ENCODE measurements at places on chromosomes 11 and 22.

GRCh38 chr22:28241656-28242290, 322.7 kb upstream of the PITPNB start:
- no peak for DNase-seq

DNA sequence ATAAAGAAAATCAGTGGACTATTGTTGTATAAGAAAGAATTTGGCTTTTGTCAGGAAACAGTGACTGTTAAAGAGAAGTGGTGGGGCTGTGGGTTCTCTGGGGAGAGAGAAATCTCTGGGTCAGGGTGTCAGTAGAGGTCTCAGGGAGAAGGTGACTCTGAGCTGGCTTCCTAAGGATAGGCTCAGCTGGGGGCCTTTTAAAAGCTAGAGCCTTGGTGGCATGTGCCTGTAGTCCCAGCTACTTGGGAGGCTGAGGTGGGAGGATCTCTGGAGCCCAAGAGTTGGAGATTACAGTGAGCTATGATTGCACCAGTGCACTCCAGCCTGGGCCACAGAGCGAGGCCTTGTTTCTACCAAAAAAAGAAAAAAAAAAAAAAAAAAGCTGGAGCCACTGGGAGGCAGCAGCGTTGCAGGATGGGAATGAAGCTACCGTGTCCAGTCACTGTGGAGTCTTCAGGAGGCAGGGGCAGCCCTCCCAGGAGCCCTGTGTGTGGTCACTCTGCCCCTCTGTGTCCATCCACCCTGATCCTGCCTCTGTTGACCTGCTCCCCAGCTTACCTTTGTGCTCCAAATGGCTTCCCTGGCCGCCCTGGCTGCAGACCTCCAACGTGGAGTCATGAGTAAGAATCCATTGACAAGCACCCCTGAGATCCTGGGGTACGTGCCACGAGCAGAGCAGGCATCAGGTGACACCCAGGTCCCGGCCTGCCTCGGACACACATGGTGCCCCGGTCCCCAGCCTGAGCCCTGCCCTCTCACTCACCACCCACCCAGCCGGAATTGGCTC, 5.4 kb upstream of the MIF start:
- DNase-seq = no peak

GRCh38 chr11:134261626-134262488, 8.5 kb downstream of the ACAD8 start:
- no peak for DNase-seq

DNA sequence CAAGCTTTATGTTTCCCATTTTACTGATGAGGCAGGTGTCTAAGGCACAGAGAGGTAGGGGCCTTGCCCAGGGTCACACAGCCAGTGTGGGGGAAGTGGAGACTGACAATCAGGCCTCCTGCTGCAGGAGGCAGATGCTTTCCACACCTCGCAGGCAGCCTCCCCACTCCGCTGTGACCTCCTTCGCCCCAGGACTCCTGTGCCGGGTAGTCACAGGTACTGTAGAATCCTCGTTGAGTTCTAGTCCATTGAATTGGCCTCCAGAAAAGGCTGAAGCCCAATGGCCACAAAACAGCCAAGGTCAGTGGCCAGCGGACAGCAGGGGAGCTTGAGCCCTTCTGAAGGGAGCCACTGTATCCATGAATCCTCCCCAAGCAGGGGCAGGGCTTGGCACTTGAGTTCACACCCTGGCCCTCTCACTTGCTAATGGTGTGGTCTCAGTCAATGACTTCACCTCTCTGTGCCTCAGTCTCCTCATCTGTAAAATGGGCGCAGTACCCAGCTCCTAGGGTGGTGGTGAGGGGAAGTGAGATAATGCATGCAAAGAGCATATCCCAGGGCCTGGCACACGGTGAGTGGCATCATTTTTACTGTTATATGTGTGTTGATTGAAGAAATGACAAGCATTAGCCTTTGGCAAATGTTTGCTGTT, 1.1 kb upstream of the FXYD2 start:
- no peak for DNase-seq

GRCh38 chr22:38056969-38057891, at the start of gene PICK1:
Gene PICK1, plus strand, starts transcription at chr22:38057404. Its CDS starts 406 bp downstream, at chr22:38057810.
- peak; percentile 57 for DNase-seq

- DNase-seq = no peak
Observed at GRCh38 chr11:10658621-10659338, 34.8 kb downstream of the IRAG1 start.

DNA sequence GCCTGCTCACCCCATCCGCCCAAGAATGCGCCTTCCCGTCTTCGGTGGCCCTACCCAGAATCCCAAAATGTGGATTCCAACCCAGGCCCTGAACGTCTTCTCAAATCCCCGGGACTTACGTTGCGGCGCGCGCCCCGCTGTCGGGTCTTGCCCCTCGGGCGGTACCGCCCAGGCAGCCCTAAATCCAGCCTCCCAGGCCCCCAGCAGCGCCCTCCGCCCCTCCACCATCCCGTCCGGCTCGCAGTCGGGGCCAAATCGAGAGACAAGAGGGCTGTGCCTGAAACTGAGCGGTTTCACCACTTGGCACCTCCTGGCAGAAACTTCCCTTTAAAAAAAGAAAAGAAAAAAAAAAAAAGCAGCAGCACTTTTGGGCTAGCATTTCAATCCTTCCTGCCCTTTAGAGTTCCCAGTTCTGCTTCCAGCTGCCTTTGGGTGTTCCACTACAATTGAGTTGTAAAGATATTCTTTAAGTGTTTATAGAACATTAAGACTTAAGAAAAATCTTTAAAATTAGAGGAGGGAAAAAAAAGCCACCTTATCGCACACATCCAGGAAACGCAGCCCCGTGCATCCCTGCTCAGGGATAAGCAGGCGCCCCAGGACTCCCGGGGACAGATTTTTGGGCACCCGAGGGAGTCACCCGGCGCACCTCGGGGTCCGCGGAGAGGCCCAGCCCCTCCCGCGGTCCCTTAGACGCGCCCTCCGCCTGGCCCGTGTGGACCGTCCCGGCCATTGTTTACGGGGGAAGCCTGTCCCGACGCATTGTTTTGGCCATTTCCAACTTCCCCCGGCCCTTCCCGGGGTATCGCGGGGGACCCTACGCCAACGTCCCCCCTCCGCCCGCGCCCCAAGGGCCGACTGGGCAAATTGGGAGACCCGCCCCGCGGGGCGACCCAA, 57.6 kb downstream of the KCNJ4 start:
- DNase-seq = no peak

All from activated CD8-positive, alpha-beta memory T cell treated with anti-CD3 and anti-CD28 coated beads for 1 hour (primary cell).